ENCODE measurements at places on chromosomes 11 and 22. TPM values are rescaled to one million over a fixed set of nuclear protein-coding genes. Genes with fewer than 3 reads are reported as not detected.
A peak's percentile ranks its signal among the peaks of the same experiment; 100 is the strongest.

GRCh38 chr11:71112990-71113389 lies 139.4 kb downstream of the SHANK2 start:
- H3K27ac ChIP-seq = no peak overlapping the region
- DNase-seq = no peak
- H3K27me3 ChIP-seq = peaks cover 19% of the 10 kb centered on the region
- H3K4me1 ChIP-seq = no peaks in the 10 kb centered on the region
- H3K36me3 ChIP-seq = no peaks in the 10 kb centered on the region

GRCh38 chr11:118663902-118664301 lies 15.5 kb downstream of the TREH start:
- no peaks in the 10 kb centered on the region for H3K36me3 ChIP-seq
- H3K27me3 ChIP-seq = no peaks in the 10 kb centered on the region
- H3K27ac ChIP-seq = no peak overlapping the region
- H3K4me3 ChIP-seq = no peak overlapping the region
- DNase-seq = no peak
- H3K4me1 ChIP-seq = peaks cover 15% of the 10 kb centered on the region

DNA sequence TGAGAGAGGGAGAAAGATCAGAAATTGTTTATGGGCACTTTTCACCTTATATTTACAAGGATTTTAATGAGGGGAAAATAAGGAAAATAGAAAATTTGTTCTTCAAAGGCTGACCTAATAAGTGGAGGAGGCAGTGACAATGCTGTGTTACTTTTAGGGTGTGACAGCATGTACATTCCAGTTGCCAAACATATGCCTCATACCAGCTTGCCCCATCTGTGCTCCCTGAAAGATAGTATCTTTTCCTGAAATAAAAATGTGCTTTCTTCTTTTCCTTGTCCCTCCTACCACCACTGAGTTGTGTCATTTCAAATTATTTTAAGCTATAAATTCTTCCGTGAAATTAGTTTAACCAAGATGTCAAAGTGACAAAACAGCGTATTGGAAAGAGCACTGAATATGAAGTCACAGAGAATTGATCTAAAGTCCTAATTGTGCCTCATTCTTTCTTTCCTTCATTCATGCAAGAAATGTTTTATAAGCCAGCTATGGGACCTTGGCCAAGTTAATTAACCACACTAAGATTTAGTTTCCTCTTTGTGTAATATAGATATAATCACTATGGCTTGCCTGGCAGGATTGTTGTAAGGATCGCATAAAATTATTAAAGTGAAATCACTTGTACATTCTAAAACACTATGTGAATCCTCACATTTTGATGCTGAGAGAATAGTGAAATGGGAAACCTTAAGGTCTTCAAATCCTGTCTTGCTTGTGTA lies 1307.5 kb upstream of the TENM4 start:
- H3K27me3 ChIP-seq = no peaks in the 10 kb centered on the region
- H3K4me3 ChIP-seq = no peak overlapping the region
- no peaks in the 10 kb centered on the region for H3K36me3 ChIP-seq
- H3K27ac ChIP-seq = no peak overlapping the region
- no peak for DNase-seq
- no peaks in the 10 kb centered on the region for H3K4me1 ChIP-seq

- H3K27ac ChIP-seq = no peak overlapping the region
- no peaks in the 10 kb centered on the region for H3K4me1 ChIP-seq
- H3K4me3 ChIP-seq = no peak overlapping the region
- H3K27me3 ChIP-seq = no peaks in the 10 kb centered on the region
- no peak for DNase-seq
Observed at GRCh38 chr11:105719073-105719822, 109.4 kb downstream of the GRIA4 start.

DNA sequence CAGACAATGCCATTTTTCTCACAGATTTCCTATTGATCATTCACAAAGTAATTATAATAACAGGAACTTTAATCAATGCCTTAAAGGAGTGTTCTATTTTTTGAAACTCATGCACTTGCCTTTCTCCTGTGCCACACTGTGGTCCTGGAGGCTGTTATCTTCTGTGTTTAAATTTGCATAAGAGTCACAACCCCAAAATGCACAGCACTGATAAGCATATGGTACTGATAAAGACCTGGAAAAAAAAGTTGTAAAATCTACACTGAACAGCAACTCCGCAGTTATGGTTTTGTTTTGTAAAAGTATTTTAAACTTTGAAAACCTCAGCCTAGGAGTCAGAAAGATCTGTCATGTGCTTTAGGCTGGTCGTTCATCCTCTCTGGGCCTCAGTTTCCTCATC lies 9.1 kb upstream of the CCDC34 start:
- peaks cover 23% of the 10 kb centered on the region for H3K36me3 ChIP-seq
- H3K27ac ChIP-seq = no peak overlapping the region
- H3K4me1 ChIP-seq = no peaks in the 10 kb centered on the region
- DNase-seq = no peak

GRCh38 chr11:47137476-47137875 lies 39.2 kb downstream of the ARFGAP2 start:
- H3K36me3 ChIP-seq = no peaks in the 10 kb centered on the region
- no peak overlapping the region for H3K27ac ChIP-seq
- H3K4me3 ChIP-seq = no peak overlapping the region
- H3K4me1 ChIP-seq = no peaks in the 10 kb centered on the region
- no peak for DNase-seq

- no peak overlapping the region for H3K4me3 ChIP-seq
- H3K4me1 ChIP-seq = peaks cover 19% of the 10 kb centered on the region
- no peak for DNase-seq
- no peak overlapping the region for H3K27ac ChIP-seq
Observed at GRCh38 chr11:47002390-47002789, 65.8 kb downstream of the CSTPP1 start.

GRCh38 chr11:77886401-77886800 lies 65.5 kb downstream of the AAMDC start:
- H3K27me3 ChIP-seq = no peaks in the 10 kb centered on the region
- H3K4me1 ChIP-seq = no peaks in the 10 kb centered on the region
- DNase-seq = no peak
- H3K36me3 ChIP-seq = peaks cover 43% of the 10 kb centered on the region
- H3K4me3 ChIP-seq = no peak overlapping the region

GRCh38 chr11:70174547-70175235 lies 28.4 kb upstream of the FADD start:
- H3K36me3 ChIP-seq = peaks cover 10% of the 10 kb centered on the region
- no peaks in the 10 kb centered on the region for H3K27me3 ChIP-seq
- no peak overlapping the region for H3K4me3 ChIP-seq
- no peak for DNase-seq

- H3K4me1 ChIP-seq = no peaks in the 10 kb centered on the region
- H3K4me3 ChIP-seq = peak within 1 kb of the TSS; percentile 40
- DNase-seq = no peak
- H3K27me3 ChIP-seq = no peaks in the 10 kb centered on the region
Observed at GRCh38 chr11:86374586-86374985, at the start of gene CCDC81. CCDC81 (plus strand) TSS chr11:86374887; CDS start chr11:86375164, 277 bp downstream.

DNA sequence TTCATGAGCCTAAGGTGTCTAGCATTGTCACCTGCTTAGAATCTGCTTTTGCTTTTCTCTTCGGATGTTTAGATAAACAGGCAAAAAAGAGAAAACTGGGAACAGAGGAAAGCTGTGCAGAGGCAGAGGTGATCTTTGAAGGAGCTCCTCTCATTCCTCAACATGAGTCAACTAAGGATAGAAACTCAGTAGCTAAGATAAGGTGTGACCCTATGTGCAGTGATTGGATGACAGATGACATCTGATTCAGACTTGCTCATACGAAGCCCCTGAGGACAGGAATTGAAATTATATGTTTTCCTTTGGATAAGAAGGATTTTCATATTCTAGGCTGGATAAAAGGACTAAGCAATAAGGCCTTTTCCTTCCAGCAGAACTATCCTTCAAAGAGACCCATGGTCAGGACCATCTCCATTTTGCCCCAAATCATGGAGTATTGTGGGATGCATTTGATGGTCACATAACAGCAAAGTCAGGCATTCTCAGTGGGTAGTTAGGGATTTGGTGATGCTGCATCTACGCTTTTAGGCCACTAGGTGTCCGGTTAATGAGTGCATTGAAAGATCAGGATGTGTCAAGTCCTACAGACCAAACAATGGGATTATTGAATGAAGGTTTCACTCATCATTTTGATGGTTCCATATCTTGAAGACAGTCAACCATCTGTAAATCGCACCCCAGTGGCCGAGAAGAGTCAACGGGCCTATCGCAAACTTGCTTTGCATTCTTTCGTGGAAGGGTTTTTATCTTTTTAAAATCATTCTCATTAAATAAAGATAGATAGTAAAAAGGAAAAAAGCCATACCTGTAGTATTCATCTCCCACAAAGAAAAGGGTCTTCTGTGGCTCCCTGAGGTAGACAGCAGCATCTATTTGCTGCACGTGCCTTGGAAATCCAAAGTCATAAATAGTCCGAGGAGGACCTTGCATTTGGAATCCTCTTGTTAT lies 32.2 kb downstream of the MMP20 start:
- no peaks in the 10 kb centered on the region for H3K36me3 ChIP-seq
- no peak overlapping the region for H3K27ac ChIP-seq
- DNase-seq = no peak
- no peaks in the 10 kb centered on the region for H3K27me3 ChIP-seq

DNA sequence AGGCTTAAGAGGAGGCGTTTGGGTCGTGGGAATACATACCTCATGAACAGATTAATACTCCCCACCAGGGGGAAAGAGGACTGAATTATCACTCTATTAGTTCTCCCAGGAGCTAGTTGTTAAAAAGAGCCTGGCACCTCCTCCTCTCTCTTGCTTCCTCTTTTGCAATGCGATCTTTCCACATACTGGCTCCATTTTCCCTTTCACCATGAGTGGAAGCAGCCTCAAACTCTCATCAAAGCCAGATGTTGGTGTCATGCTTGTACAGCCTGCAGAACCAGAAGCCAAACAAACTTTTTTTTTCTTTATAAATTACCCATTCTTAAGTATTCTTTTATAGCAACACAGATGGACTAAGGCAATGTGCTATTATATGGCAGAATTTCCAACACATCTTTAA lies 258.5 kb downstream of the FAM76B start:
- H3K4me1 ChIP-seq = no peaks in the 10 kb centered on the region
- no peak overlapping the region for H3K27ac ChIP-seq
- no peaks in the 10 kb centered on the region for H3K36me3 ChIP-seq

GRCh38 chr11:27213232-27213660 lies 149.8 kb downstream of the CCDC34 start:
- DNase-seq = no peak
- peaks cover 5% of the 10 kb centered on the region for H3K4me1 ChIP-seq
- H3K27ac ChIP-seq = no peak overlapping the region
- H3K4me3 ChIP-seq = no peak overlapping the region
- no peaks in the 10 kb centered on the region for H3K27me3 ChIP-seq
- H3K36me3 ChIP-seq = no peaks in the 10 kb centered on the region

- no peak for DNase-seq
- H3K36me3 ChIP-seq = peaks cover 38% of the 10 kb centered on the region
- peak overlapping the region; percentile 34 for H3K4me3 ChIP-seq
- H3K4me1 ChIP-seq = peaks cover 24% of the 10 kb centered on the region
Observed at GRCh38 chr22:37633089-37633624, 6.3 kb upstream of the SH3BP1 start.

- H3K27ac ChIP-seq = no peak overlapping the region
- H3K4me3 ChIP-seq = no peak overlapping the region
Observed at GRCh38 chr11:47514825-47515647, 37.9 kb downstream of the CELF1 start.

GRCh38 chr11:125117429-125117828 lies 6.0 kb upstream of the TMEM218 start:
- DNase-seq = no peak
- H3K4me1 ChIP-seq = no peaks in the 10 kb centered on the region
- no peak overlapping the region for H3K27ac ChIP-seq
- peaks cover 5% of the 10 kb centered on the region for H3K27me3 ChIP-seq
- H3K4me3 ChIP-seq = no peak overlapping the region

- H3K36me3 ChIP-seq = no peaks in the 10 kb centered on the region
- H3K4me1 ChIP-seq = peaks cover 12% of the 10 kb centered on the region
- H3K27me3 ChIP-seq = no peaks in the 10 kb centered on the region
- no peak overlapping the region for H3K27ac ChIP-seq
- H3K4me3 ChIP-seq = no peak overlapping the region
- no peak for DNase-seq
Observed at GRCh38 chr11:16989554-16989953, 24.7 kb downstream of the PLEKHA7 start.

GRCh38 chr11:95723361-95723942 lies 66.1 kb downstream of the FAM76B start:
- no peaks in the 10 kb centered on the region for H3K27me3 ChIP-seq
- no peaks in the 10 kb centered on the region for H3K36me3 ChIP-seq
- no peak for DNase-seq
- no peak overlapping the region for H3K4me3 ChIP-seq

GRCh38 chr11:2797121-2797711 lies 88.4 kb downstream of the CDKN1C start:
- no peaks in the 10 kb centered on the region for H3K36me3 ChIP-seq
- DNase-seq = peak; percentile 12
- H3K4me3 ChIP-seq = no peak overlapping the region
- no peak overlapping the region for H3K27ac ChIP-seq
- H3K27me3 ChIP-seq = no peaks in the 10 kb centered on the region

DNA sequence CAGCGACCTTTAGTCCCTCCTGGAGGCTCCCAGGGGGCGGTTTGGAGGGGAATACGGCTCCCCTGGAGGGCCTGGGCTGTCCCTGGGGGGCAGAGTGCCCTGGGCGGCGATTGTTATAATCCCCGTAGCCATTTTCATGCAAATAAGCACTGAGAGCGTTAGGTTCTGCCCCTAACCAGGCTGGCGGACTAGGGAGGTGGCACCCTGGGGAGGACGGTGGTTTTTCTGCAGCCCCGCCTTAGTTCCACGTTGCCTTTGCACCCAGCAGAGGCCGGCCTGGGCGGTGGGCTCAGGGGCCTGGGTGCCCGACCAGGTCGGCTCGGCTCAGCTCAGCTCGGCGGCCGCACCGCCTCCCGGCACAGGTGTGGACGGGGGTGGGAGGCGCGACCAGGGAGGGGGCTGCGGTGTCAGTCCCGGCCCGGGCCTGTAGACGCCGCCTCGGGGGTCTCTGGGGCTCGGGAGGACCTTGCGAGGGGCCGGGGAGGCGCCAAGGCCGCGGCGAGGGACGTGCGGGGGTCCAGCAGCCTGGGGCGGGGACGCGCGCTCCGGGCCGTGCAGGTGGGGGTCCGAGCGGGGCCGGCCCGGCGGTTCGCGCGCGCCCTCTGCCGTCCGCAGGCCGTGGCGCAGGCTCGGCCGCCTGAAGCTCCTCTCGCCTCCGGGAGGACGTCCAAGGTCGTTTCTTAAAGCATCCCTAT lies 2.3 kb upstream of the DUSP8 start:
- H3K4me3 ChIP-seq = peak overlapping the region; percentile 59
- no peaks in the 10 kb centered on the region for H3K36me3 ChIP-seq
- peak; percentile 65 for DNase-seq
- peak overlapping the region; percentile 90 for H3K27ac ChIP-seq
- peaks cover 45% of the 10 kb centered on the region for H3K4me1 ChIP-seq

GRCh38 chr11:94457118-94458029 lies 36.3 kb downstream of the MRE11 start:
- peaks cover 71% of the 10 kb centered on the region for H3K36me3 ChIP-seq
- no peak for DNase-seq
- no peak overlapping the region for H3K27ac ChIP-seq
- H3K4me1 ChIP-seq = no peaks in the 10 kb centered on the region

NTM gene
- 1.1 TPM for polyA plus RNA-seq

OR51E2 gene
- 0.08 TPM for polyA plus RNA-seq

CRKL gene
- polyA plus RNA-seq = 22.4 TPM

CASP5 gene
- not detected for polyA plus RNA-seq

OR5A1 gene
- not detected for polyA plus RNA-seq

ZNF280A gene
- polyA plus RNA-seq = not detected

BACE1 gene
- polyA plus RNA-seq = 12.4 TPM

BCO2 gene
- polyA plus RNA-seq = 58.4 TPM

OR2D2 gene
- not detected for polyA plus RNA-seq

DMC1 gene
- polyA plus RNA-seq = 0.27 TPM

PVALB gene
- polyA plus RNA-seq = not detected

PCNX3 gene
- 7.1 TPM for polyA plus RNA-seq

CYP2D6 gene
- polyA plus RNA-seq = 0.19 TPM

DNAJB7 gene
- not detected for polyA plus RNA-seq

FBLN1 gene
- 22.4 TPM for polyA plus RNA-seq

MYO7A gene
- 1.0 TPM for polyA plus RNA-seq

Data from heart left ventricle (tissue), 16 donors.